ENCODE measurements at places on chromosomes 2 and 18. TPM values are rescaled to one million over a fixed set of nuclear protein-coding genes. Genes with fewer than 3 reads are reported as not detected.

PAX3 gene
- not detected for total RNA-seq

DUSP19 gene
- 0.97 TPM for total RNA-seq

ANKRD62 gene
- total RNA-seq: not detected

AGXT gene
- not detected for total RNA-seq

BABAM2 gene
- 27.9 TPM for total RNA-seq

INHBB gene
- 0.16 TPM for total RNA-seq

ITPRIPL1 gene
- total RNA-seq: 9.3 TPM

DNA sequence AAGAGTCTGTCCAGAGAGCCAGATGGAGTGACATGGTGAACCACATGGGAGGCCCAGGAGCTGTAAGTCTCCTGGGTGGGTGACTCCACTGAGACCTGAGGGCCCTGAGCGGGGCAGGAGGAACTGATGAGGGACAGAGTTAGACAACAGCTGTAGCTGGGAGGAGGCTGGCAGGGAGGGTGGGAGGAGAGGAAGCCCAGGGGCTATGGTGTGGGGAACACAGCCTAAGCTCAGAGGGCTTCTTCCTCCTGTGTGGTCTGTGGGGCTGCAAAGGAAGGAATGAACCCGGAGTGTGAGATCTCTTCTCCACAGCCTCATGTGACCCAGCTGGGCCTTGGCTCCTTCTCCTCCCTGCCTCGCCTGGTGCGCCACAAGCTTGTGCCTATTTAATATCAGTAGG is 395.6 kb upstream of the HS6ST1 start:
- no peaks in the 10 kb centered on the region for H3K27me3 ChIP-seq
- no peaks in the 10 kb centered on the region for H3K4me1 ChIP-seq
- no peak overlapping the region for H3K27ac ChIP-seq
- no peak overlapping the region for H3K4me3 ChIP-seq
- DNase-seq: no peak

DNA sequence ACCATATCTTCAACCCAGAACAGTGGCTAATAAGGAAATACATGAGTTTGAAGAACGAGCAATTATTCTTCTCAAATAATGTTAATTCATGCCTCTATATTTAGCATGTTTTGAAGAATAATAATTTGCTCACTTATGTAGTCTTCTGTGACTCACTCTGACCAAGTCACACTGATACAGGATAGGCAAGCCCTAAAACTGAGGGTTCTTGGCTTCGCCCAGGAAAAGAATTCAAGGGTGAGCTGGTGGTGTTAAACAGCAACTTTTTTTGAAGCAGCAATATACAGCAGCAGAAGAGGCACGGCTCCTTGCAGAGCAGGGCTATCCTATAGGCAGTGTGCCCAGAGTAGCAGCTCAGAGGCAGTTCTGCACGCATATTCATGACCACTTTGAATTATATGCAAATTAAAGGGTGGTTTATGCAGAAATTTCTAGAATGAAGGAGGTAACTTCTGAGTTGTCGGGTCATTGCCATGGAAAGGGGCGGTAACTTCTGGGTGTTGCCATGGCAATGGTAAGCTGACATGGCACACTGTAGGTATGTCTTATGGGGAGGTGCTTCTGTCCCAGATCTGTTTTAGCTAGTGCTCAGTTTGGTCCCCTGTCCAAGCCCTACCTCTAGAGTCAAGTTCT is 200.6 kb downstream of the RND3 start:
- H3K27ac ChIP-seq: no peak overlapping the region
- peak; percentile 60 for DNase-seq
- no peaks in the 10 kb centered on the region for H3K27me3 ChIP-seq
- no peak overlapping the region for H3K4me3 ChIP-seq
- H3K36me3 ChIP-seq: no peaks in the 10 kb centered on the region

DNA sequence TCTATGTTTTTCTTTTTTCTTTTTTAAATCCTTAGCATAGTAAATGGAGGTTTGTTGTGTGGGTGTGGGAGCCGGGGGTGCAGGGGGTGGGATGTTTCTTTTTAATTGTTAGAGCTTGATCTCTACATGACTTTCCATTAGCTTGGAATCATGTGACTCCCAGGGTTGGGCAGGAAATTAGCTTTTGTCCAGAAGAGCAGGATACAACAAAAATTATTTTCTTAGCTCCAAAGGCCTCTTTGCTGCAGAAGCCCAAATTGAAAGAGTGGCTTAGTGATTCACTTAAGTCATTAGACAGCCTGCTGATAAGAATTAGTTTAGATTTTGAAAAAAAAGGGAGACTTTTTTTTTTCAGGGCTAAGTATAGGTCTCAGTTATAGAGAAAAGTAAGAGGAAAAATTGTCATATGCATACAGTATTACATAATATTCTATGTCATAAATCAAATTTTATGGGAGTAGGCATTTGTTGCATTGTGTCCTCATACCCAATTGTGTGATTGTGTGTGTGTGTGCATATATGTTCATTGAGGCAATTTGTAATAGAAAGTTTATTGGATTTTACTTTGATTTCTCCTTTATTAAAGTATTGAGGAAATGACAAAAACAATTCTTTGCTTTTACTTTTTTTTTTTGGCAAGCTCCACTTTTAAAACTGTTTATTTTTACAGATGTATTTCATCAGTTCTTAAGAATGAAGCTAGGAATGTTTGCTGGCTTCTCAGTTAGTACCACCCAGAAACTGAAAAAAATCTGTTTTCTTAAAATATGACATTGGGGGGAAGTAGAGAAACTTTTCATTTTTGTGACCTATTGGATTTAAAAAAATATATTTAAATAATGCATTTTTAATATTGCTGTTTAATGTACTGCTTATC is 47.4 kb downstream of the TSPYL6 start:
- no peaks in the 10 kb centered on the region for H3K36me3 ChIP-seq
- no peak for DNase-seq
- no peaks in the 10 kb centered on the region for H3K27me3 ChIP-seq
- H3K27ac ChIP-seq: no peak overlapping the region

- no peaks in the 10 kb centered on the region for H3K36me3 ChIP-seq
- peak; percentile 76 for DNase-seq
- no peaks in the 10 kb centered on the region for H3K27me3 ChIP-seq
- no peak overlapping the region for H3K4me3 ChIP-seq
- no peak overlapping the region for H3K27ac ChIP-seq
Observed at GRCh38 chr2:140863713-140864112, 1267.1 kb downstream of the LRP1B start.

DNA sequence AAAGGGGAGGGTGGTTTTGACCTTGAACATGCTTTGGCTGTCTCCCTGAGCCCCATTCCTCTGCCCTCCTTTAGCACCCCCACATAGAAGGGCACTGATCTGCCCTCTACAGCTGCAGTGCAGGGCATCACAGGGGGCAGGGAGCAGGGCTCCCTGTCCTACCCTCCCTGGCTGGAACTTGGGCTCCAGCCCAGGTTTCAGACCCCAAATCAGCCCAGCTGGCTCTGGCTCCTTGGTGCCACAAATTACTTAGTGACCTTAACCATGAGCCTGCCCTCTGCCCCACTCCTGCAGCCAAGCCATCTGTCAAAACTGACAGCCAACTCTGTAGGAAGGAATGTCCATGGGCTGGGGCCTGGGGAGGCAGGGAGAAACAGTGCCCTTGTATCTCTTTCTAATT is 105.6 kb downstream of the MAPK4 start:
- no peak for DNase-seq
- H3K27ac ChIP-seq: no peak overlapping the region
- H3K4me1 ChIP-seq: no peaks in the 10 kb centered on the region
- no peaks in the 10 kb centered on the region for H3K36me3 ChIP-seq
- H3K27me3 ChIP-seq: no peaks in the 10 kb centered on the region

- no peak for DNase-seq
- H3K36me3 ChIP-seq: no peaks in the 10 kb centered on the region
- H3K27ac ChIP-seq: no peak overlapping the region
- H3K4me1 ChIP-seq: no peaks in the 10 kb centered on the region
- H3K4me3 ChIP-seq: no peak overlapping the region
Observed at GRCh38 chr2:62692225-62692624, 13.3 kb upstream of the EHBP1 start.

DNA sequence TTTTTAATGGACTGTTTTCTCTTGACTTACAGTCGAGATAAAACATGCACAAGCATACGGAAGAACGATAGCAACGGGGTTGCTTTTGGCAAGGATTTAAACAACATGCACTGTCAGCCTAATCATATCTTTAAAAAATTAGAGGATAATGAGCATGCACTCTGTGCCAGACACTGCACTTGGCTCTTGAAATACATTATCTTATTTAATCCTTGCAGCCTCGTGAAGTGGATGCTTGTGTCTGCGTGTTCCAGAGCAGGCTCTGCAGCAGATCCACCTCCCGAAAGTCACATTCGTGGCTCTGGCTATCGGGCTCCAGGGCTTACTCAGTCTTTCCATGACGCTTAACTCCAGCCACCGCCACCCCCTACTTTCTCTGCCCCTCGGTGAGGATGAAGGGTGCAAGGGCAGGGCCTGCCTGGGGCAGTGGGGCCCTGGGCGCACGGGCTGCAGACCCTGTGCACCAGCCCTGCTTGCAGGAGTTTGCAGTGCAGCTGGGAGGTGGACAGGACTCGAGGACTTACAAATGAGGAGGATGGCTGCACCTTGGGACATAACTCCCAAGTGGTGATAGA is 61.7 kb downstream of the ACKR3 start:
- H3K27me3 ChIP-seq: no peaks in the 10 kb centered on the region
- no peak overlapping the region for H3K4me3 ChIP-seq
- no peaks in the 10 kb centered on the region for H3K36me3 ChIP-seq
- no peak for DNase-seq
- no peaks in the 10 kb centered on the region for H3K4me1 ChIP-seq
- H3K27ac ChIP-seq: no peak overlapping the region

GRCh38 chr2:214765180-214765579 is 44.3 kb downstream of the BARD1 start:
- H3K27ac ChIP-seq: no peak overlapping the region
- H3K4me1 ChIP-seq: no peaks in the 10 kb centered on the region
- no peaks in the 10 kb centered on the region for H3K27me3 ChIP-seq
- H3K4me3 ChIP-seq: no peak overlapping the region

DNA sequence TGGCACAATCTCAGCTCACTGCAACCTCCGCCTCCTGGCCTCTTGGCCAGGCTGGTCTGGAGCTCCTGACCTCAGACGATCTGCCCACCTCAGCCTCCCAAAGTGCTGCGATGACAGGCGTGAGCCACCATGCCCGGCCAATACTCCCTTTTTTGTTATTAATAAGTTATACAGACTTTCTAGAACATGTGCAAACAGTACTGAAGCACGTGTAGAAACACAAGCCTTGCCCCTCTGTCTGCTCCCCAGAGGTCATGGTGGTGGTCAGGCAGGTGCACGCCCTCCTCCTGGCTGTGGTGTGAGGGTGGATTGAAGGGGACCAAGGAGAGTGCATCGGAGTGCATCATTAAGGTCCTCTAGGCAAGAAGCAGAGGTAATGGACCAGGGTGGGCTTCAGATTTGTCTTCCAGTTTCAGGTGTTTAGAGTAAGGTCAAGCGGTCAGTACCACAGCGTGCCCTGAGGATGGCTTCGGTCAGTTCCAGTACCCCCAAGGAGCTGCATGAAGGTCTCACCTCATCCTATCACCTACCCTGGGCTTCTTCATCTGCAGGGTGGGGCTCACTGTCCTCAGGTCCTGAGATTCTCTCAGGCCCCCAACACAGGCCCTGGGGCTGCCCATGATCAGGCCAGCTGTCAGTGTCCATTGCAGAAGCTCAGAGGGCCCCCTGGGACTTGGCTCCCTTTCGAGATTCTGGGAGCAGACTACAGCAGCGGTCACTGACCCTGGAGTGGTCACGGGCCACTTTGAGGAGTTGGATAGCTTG is 124.3 kb downstream of the GLI2 start:
- no peak overlapping the region for H3K4me3 ChIP-seq
- no peak overlapping the region for H3K27ac ChIP-seq
- H3K4me1 ChIP-seq: peaks cover 44% of the 10 kb centered on the region
- no peak for DNase-seq
- no peaks in the 10 kb centered on the region for H3K36me3 ChIP-seq

- no peaks in the 10 kb centered on the region for H3K36me3 ChIP-seq
- H3K4me1 ChIP-seq: peaks cover 13% of the 10 kb centered on the region
- H3K27me3 ChIP-seq: no peaks in the 10 kb centered on the region
- H3K27ac ChIP-seq: no peak overlapping the region
Observed at GRCh38 chr18:31302991-31303390, 15.0 kb upstream of the DSG1 start.

- no peaks in the 10 kb centered on the region for H3K4me1 ChIP-seq
- H3K27ac ChIP-seq: no peak overlapping the region
- H3K4me3 ChIP-seq: no peak overlapping the region
- H3K27me3 ChIP-seq: peaks cover under 1% of the 10 kb centered on the region
Observed at GRCh38 chr18:80253236-80253635, 5.9 kb upstream of the PARD6G start.

- H3K27me3 ChIP-seq: no peaks in the 10 kb centered on the region
- DNase-seq: no peak
- no peaks in the 10 kb centered on the region for H3K4me1 ChIP-seq
- H3K27ac ChIP-seq: no peak overlapping the region
Observed at GRCh38 chr2:1480671-1481076, 67.4 kb downstream of the TPO start.

GRCh38 chr2:158539176-158540005 is 82.6 kb downstream of the PKP4 start:
- H3K36me3 ChIP-seq: no peaks in the 10 kb centered on the region
- no peaks in the 10 kb centered on the region for H3K27me3 ChIP-seq
- no peak overlapping the region for H3K4me3 ChIP-seq
- no peak overlapping the region for H3K27ac ChIP-seq

GRCh38 chr2:68827666-68828065 is 43.5 kb downstream of the BMP10 start:
- H3K36me3 ChIP-seq: no peaks in the 10 kb centered on the region
- no peaks in the 10 kb centered on the region for H3K27me3 ChIP-seq
- no peak overlapping the region for H3K4me3 ChIP-seq
- no peak overlapping the region for H3K27ac ChIP-seq
- no peak for DNase-seq
- H3K4me1 ChIP-seq: 0 out of 2 replicates have a peak, but pooled peaks cover 8% of the 10 kb centered on the region

DNA sequence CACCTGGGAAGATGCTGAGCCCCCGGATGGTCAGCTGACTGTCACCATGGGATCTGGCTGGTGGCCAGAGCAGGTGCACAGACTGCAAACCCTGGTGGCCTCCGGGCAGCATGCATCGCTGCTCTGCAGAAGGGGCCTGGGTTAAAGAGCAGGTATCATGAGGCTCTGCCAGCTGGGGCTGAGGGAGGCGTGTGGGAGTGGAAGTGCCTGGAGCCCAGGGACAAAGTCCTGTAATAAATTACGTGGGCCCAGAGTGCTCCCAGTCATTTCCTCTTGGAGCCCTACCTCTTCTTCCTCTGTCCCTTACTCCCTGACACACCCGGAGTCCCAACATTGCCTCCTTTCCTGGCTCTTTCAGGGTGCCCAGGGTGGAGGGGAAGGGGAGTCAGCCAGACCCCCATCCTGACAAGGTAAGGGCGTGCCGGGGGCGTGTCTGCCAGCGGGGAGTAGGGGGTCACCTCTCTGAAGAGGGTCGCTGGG is at the start of gene MYO7B:
Gene MYO7B, plus strand, starts transcription at position 262 of the 480 bp plus-strand sequence. CDS start 24,040 bp downstream, outside the sequence.
- H3K27me3 ChIP-seq: no peaks in the 10 kb centered on the region
- H3K4me3 ChIP-seq: no peak within 1 kb of the TSS

- no peak overlapping the region for H3K4me3 ChIP-seq
- no peaks in the 10 kb centered on the region for H3K27me3 ChIP-seq
- DNase-seq: peak; percentile 82
- H3K4me1 ChIP-seq: no peaks in the 10 kb centered on the region
- no peaks in the 10 kb centered on the region for H3K36me3 ChIP-seq
Observed at GRCh38 chr2:55511508-55512124, 7.9 kb upstream of the CFAP36 start.

GRCh38 chr2:9712263-9712662 is 81.5 kb upstream of the YWHAQ start:
- H3K27me3 ChIP-seq: no peaks in the 10 kb centered on the region
- H3K4me3 ChIP-seq: no peak overlapping the region
- no peaks in the 10 kb centered on the region for H3K36me3 ChIP-seq

- no peak for DNase-seq
- H3K27me3 ChIP-seq: no peaks in the 10 kb centered on the region
- H3K4me3 ChIP-seq: no peak overlapping the region
- 0 out of 2 replicates have a peak, but pooled peaks cover 4% of the 10 kb centered on the region for H3K4me1 ChIP-seq
Observed at GRCh38 chr2:101830555-101830954, 133.0 kb downstream of the MAP4K4 start.

GRCh38 chr2:232877940-232878511 is 8.0 kb downstream of the SNORC start:
- H3K4me3 ChIP-seq: no peak overlapping the region
- peaks cover 28% of the 10 kb centered on the region for H3K27me3 ChIP-seq

All from GM23338 (cell line).